ENCODE measurements at places on chromosomes 5 and 9. TPM values are rescaled to one million over a fixed set of nuclear protein-coding genes. Genes with fewer than 3 reads are reported as not detected.

DNA sequence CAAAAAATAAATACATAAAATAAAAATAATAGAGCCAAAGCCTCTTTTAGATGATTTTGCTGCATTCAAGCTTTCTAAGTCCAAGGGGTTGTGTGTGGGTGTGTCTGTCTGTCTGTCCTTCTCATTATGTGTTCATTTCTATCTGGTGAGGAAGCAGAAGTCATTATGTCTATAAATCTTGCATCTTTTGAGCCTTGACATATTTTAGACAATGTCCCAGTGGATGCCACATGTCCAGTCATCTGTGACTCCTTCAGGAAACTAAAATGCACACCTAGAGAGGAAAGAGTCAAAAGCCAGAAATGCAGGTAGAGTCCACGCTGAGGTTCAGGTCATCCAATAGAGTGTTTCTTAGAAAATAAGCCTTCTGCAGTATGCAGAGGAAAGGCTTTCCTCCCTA, 80.9 kb downstream of the GALNT10 start:
- DNase-seq = no peak

GRCh38 chr9:114002271-114002985, 75.7 kb downstream of the AMBP start:
- no peak for DNase-seq

- DNase-seq = peak; percentile 35
Observed at GRCh38 chr5:149675610-149676201, 54.4 kb upstream of the PPARGC1B start.

DNA sequence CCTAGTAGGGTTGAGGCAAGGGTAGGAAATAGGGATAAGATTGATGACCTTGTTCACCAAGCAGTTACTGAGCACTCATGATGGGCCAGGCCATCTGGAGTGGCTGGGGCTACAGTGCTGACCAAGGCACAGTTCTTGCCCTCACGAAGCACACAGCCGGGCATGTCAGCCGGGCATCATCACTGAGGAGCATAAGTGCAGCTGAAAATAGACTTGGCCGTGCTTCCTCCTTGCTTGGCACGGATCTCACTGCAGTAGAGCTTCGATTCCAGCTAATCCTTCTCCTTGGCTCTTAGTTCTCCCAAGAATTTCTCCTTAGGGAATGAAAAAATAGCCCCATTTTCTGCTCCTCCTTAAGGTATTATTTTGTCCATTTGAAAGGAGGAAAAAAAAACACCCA, 116.6 kb downstream of the NMUR2 start:
- DNase-seq = no peak

DNA sequence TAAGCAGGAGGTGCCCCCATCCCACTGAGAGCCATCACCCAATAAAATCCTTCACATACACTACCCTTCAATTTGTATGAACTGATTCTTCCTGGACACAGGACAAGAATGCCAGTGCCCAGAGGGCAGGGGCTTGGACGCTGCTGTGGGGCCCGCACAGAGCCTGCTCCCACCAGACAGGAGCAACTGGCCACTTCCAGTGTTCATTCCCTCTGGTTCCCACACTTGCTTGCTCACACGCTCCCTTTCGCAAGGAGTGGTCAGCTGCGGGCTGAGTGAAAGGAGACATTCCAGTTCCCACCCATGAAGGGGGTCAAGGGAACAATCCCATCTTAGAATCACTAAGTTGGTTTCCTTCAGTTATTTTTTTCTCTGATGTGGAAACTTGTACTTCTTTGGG, 314.5 kb upstream of the ACO1 start:
- no peak for DNase-seq

GRCh38 chr5:52767766-52768480, 19.8 kb upstream of the ITGA1 start:
- DNase-seq = no peak

GRCh38 chr9:120242116-120242811, 337.7 kb downstream of the CDK5RAP2 start:
- no peak for DNase-seq

- DNase-seq = no peak
Observed at GRCh38 chr9:124843456-124844034, 9.7 kb upstream of the WDR38 start.

DNA sequence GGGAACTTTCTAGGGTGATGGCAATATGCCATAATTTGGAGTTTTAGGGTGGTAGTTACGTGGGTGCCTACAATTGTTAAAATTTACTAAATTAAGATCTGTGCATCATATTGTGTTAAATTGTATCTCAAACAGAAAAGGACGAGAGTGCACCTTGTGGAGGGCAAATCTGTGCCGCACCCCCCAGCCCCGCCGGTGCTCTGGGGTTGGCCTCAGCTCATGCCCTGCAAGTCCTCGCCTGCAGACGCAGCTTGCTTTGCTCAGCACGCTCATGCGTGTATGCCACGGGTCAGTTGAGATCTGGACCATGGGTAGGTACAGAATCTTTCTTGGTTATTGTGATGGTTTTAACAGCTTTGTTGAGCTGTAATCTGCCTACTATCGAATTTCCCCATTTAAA, 33.7 kb upstream of the FCN1 start:
- no peak for DNase-seq

DNA sequence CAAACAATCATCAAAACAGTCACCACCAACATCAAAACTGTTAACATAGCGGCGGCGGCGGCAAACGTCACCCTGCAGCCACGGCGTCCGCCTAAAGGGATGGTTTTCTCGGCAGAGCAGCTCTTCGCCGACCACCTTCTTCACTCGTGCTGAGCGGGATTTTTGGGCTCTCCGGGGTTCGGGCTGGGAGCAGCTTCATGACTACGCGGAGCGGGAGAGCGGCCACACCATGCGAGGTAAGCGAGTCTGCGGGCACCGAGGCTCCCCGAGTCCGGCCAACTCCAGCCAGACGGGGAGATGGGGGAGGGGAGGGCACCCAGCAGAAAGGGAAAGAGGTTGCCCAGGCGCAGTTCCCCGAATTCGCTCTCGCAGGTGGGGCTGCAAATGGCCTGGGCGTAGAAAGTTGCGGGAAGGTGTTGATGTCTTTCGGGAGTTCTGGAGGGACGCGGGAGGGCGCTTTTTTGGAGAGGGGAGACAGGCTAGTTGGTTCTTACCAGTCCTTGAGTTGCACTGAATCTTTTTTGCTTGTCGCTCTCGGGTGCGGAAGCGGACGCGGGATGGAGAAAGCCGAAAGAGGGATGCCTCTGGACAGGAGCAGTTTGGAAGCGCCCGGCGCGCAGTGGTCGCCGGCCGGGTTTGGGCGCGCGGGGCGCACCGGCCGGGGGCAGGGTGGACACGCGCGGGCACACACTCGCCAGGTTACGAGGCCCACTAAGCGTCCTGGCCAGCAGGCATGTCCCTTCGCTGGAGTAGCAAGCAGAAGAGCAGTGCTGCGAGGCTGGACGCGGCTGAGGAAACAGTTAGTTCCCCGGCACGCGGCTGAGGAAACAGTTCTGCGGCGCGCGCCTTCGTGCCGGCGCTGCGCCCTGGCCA, 849 bp downstream of the RORB start:
- peak; percentile 29 for DNase-seq

DNA sequence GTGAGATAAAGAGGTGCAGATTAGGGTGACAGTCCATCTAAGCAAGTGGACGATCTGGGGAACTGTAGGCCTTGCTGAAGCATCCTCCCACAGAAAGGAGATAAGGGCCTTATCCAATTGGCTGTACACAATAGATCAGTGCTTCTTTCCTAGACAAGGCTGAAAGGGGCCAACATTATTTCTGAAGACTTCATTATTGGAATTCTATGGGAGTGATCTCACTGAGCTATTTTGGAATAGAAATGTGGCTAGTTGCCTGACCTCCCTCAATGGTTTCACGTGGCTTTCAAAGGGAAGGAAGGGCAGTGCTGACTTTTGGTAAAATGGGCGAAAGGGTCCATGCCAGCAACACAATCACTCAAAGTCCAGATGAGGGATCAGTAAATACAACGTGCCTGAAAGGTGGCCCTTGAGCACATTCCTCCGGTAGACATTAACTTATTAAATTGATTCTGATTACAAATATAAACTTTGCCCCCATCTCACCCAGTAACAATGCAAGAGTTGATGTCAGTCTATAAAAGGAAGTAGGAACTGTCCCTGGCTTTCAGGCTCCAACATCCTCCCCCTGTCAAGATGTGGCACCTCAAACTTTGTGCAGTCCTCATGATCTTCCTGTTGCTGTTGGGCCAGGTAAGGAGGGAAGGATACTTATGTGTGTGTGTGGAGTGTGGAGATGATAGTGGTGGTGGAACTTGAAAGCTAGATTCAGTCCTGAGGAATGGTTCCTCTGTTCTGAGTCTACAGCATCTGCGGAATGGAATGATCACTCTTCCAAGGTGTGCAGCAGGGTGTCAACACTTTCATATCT, at the start of gene LEAP2:
Gene LEAP2 (plus strand): TSS at position 550 of the 811 bp plus-strand sequence. CDS start 27 bp downstream, at position 577.
- peak; percentile 54 for DNase-seq

The GARIN3 gene
- not detected for polyA plus RNA-seq

The ACTBL2 gene
- 0.17 TPM for polyA plus RNA-seq

The LEAP2 gene
- polyA plus RNA-seq = 30.5 TPM

The CTXN3 gene
- not detected for polyA plus RNA-seq
